ENCODE measurements at places on chromosomes 11 and 22.

DNA sequence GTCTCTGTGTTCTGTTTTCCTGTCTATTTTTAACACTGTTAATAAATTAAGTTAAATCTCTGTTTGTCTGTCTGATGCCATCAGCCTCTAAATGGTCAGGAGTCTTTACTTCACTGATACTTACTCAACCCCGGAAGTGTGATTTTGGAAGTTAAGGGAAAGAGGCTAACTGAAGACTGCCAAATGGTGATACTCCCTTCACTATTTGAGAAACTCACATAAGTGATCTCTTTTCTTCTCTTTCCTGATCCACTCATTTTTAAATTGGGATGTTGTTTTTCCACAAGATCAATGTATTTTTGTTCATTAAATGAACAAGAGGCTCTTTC lies 389 bp upstream of the CASP12 start:
- H3K4me3 ChIP-seq = peak overlapping the region; percentile 39
- peaks cover 27% of the 10 kb centered on the region for H3K4me1 ChIP-seq
- no peak overlapping the region for H3K27ac ChIP-seq
- no peak for DNase-seq
- peaks cover 5% of the 10 kb centered on the region for H3K36me3 ChIP-seq

- peaks cover 4% of the 10 kb centered on the region for H3K4me1 ChIP-seq
- no peak overlapping the region for H3K4me3 ChIP-seq
- H3K27ac ChIP-seq = no peak overlapping the region
- no peak for DNase-seq
- H3K36me3 ChIP-seq = peaks cover 15% of the 10 kb centered on the region
- no peaks in the 10 kb centered on the region for H3K27me3 ChIP-seq
These were observed 30.7 kb downstream of the PPP2R1B start for GRCh38 chr11:111735262-111736116.

DNA sequence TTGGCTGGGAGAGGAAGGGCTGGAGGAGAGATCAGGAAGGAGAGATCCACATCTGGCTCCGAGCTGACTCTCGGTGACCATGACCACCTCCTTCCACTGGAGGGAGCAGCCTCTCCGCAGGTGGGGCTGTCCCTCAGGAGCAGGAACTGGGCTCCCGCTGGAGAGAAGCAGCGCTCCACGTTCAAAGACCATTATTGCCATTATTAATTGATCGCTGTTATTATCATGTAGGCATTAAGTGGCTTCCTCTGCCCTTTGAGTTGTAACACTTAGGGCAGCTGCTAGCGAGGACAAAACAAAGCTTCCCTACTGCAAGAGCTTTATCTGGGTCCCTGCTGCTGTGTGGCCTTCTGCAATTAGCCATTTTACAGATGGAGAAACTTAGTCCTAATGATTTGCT lies 251.9 kb downstream of the ST3GAL4 start:
- peaks cover 23% of the 10 kb centered on the region for H3K27me3 ChIP-seq
- H3K4me1 ChIP-seq = peaks cover 2% of the 10 kb centered on the region
- H3K36me3 ChIP-seq = no peaks in the 10 kb centered on the region
- DNase-seq = no peak
- no peak overlapping the region for H3K4me3 ChIP-seq

- no peaks in the 10 kb centered on the region for H3K36me3 ChIP-seq
- H3K4me1 ChIP-seq = peaks cover 59% of the 10 kb centered on the region
- H3K27me3 ChIP-seq = peaks cover 79% of the 10 kb centered on the region
- H3K4me3 ChIP-seq = no peak overlapping the region
- peak overlapping the region; percentile 32 for H3K27ac ChIP-seq
These were observed 2.5 kb downstream of the ROBO3 start for GRCh38 chr11:124867700-124868099.

All from stimulated activated naive B cell treated with anti-CD40 and anti-IgM and Interleukin-4, amounts not matched to agents 10 μg/mL and 1 μg/mL and 100 μg/mL, for 72 hours (primary cell).